Uterus (tissue), 4 donors: ENCODE measurements at places on chromosomes 1 and 21. TPM values are rescaled to one million over a fixed set of nuclear protein-coding genes. Genes with fewer than 3 reads are reported as not detected.

- peak; percentile 8 for DNase-seq
Measured at GRCh38 chr1:47188791-47189785, 748 bp downstream of the PDZK1IP1 start.

DNA sequence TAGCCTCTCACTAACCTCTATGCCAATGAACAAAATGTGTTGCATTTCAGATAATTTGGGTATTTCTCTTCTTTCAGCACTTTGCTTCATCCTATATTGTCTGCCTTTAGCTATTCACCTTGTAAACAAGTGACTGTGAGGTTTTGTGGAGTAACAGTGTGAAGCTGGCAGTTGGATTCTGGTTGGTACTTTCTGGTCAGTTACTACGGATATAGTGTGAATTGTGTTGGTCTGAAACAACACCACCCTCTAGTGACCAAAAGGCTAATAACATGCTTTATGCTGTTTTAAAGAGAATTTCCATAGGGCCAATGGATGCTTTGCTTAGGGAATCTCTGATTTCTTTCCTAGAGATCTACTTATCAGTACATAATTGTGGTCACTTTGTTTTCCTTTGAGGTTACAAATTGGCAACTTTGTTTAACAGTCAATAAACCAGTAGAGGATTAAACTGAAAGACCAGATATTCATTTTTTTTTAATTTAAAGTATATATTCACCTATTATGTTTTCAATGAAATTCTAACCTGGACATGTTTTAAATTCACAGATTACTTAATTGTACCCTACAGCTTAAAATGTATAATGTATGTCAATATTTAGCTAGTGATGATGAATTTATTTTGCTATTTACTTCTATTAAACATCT, 2.5 kb upstream of the PTGER3 start:
- DNase-seq, result no peak

DNA sequence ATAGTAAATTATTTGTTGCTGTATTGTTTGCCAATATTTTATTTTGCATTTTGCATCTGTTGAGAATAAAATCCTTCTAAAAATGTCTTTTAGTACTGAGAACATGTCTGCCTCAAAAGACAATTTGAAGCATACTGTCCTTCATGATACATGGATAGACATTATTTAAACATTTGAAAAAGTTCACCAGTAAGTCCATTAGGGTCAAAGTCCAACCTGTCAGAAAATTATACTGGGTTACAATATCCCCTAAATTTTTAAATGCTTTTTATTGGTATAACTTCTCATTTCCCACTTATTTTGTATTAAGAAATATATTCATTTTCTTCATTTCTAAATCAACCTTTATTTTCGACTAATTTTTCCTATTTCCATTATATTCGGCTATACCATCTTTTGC, 9.3 kb downstream of the CHML start:
- no peak for DNase-seq

Gene PTPRC
- 12.7 TPM for total RNA-seq

- no peak for DNase-seq
Measured at GRCh38 chr21:34548781-34549376, 36.9 kb upstream of the KCNE1 start.

Gene RPTN
- not detected for total RNA-seq

DNA sequence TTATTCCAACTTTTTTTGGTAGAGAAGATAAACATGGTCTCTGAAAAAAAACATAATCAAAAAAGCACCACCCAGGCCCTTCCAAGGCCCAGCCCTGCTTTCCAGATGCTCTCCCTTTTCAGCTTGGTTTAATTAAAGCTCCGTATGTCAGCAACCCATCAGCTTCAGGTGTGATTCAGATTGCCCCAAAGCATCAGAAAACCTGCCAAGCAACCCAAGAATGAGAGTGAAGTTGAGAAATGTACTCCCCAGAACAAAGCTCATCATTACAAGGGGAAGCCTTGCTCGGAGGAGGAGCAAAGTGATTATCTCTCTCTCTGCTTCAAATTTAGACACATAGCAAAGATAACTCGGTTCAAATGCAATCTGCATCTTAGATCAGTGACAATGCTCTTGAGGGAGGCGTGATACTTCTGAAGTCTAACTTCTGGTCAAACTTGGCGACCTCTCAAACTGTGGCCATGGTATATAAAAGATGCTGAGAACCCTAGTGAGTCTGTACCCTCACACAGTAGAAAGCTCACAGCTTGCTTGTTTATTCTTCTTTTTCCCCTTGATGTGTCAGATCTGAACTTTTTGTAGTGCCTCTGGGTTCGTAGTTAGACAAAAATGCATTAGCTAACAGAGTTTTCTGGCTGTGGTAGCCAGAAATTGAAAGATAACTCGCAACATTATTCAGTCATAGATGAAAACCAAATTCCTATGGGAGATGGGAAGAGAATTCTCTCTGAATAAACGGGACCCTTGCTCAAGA, 63.3 kb upstream of the ZC3H11B start:
- no peak for DNase-seq

Gene LY9
- total RNA-seq, result not detected
